ENCODE measurements at places on chromosomes 2 and 18. TPM values are rescaled to one million over a fixed set of nuclear protein-coding genes. Genes with fewer than 3 reads are reported as not detected.
A peak's percentile ranks its signal among the peaks of the same experiment; 100 is the strongest.

ALPI gene
- 27.1 TPM for total RNA-seq

ABCG5 gene
- not detected for total RNA-seq

DNA sequence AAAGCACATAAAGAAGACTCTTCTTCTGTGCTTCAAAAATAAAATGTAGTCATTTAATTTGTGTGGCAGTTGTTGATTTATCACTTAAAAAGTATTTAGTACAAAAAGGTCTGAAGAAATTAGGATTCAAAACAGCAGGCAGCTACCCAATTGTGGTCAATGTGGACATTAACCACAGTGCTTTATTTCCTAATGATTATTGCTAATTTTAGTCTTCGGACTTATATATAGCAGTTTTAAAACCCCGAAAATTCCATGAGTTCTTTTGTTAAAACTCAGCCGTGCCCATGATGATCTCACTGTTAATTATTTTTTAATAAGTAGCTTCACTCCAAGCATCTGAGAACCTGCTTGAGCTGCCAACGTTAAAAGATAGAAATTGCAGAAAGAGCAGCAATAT, 594.3 kb downstream of the STK39 start:
- H3K36me3 ChIP-seq: no peaks in the 10 kb centered on the region
- no peak overlapping the region for H3K4me3 ChIP-seq
- H3K4me1 ChIP-seq: no peaks in the 10 kb centered on the region
- H3K27ac ChIP-seq: no peak overlapping the region

GRCh38 chr2:567865-568638, 109.2 kb downstream of the TMEM18 start:
- DNase-seq: no peak
- H3K27ac ChIP-seq: no peak overlapping the region
- H3K4me1 ChIP-seq: no peaks in the 10 kb centered on the region
- no peak overlapping the region for H3K4me3 ChIP-seq
- no peaks in the 10 kb centered on the region for H3K27me3 ChIP-seq

GRCh38 chr18:23798249-23798648, 109.0 kb downstream of the LAMA3 start:
- no peaks in the 10 kb centered on the region for H3K36me3 ChIP-seq
- no peak overlapping the region for H3K4me3 ChIP-seq
- no peaks in the 10 kb centered on the region for H3K4me1 ChIP-seq
- DNase-seq: no peak

DNA sequence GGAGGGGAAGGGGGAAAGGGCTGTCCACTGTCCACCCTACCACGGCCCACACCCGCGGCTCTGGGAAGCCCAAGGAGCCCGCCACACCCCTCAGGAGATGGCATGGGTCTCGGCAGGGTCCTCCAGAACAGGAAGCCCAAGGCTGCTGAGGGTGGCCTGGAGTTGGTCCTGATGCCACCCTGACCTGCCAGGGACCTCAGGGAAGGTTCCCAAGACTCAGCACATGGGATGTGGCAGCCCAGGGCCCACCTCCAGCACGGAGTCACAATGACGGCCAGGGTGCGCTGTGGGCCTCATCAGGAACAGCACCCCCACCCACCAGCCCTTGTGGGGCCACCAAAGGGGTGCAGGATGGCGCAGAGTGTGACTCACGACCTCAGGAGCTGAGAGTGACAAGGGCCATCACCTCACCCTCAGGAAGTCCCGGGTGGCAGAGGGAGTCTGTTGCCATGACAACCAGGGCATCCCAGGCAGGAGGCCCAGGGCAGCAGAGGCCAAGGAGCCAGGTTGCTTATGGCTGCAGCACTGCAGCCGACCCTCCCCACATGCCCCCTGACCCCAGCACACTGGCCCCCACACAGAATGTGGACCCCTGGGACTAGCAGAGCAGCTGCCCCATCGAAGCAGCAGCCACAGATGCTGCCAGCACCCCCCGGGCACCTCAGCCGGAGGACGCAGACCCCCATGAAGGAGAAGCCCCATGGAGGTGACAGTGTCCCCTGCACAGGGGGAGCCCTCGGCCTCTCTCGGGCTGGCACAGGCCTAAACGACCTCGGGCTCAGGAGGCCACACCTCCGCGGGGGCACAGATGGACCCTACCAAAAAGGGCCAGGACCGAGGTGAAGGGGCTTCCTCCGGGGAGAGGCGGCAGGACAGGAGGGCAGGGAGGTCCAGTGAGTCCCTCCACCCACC, 34.3 kb downstream of the KIF1A start:
- H3K27me3 ChIP-seq: no peaks in the 10 kb centered on the region
- H3K36me3 ChIP-seq: no peaks in the 10 kb centered on the region
- no peak for DNase-seq
- H3K4me1 ChIP-seq: no peaks in the 10 kb centered on the region

GRCh38 chr2:85548608-85548900, 9.6 kb downstream of the MAT2A start:
- H3K4me3 ChIP-seq: no peak overlapping the region
- no peaks in the 10 kb centered on the region for H3K4me1 ChIP-seq
- no peak overlapping the region for H3K27ac ChIP-seq
- DNase-seq: no peak

GRCh38 chr2:232770207-232770606, 6.2 kb downstream of the KCNJ13 start:
- no peak overlapping the region for H3K4me3 ChIP-seq
- DNase-seq: no peak
- H3K27me3 ChIP-seq: no peaks in the 10 kb centered on the region

GRCh38 chr2:65729246-65729645, 296.8 kb upstream of the SPRED2 start:
- no peak overlapping the region for H3K4me3 ChIP-seq
- H3K27me3 ChIP-seq: no peaks in the 10 kb centered on the region
- no peaks in the 10 kb centered on the region for H3K4me1 ChIP-seq
- no peak for DNase-seq
- no peak overlapping the region for H3K27ac ChIP-seq

DNA sequence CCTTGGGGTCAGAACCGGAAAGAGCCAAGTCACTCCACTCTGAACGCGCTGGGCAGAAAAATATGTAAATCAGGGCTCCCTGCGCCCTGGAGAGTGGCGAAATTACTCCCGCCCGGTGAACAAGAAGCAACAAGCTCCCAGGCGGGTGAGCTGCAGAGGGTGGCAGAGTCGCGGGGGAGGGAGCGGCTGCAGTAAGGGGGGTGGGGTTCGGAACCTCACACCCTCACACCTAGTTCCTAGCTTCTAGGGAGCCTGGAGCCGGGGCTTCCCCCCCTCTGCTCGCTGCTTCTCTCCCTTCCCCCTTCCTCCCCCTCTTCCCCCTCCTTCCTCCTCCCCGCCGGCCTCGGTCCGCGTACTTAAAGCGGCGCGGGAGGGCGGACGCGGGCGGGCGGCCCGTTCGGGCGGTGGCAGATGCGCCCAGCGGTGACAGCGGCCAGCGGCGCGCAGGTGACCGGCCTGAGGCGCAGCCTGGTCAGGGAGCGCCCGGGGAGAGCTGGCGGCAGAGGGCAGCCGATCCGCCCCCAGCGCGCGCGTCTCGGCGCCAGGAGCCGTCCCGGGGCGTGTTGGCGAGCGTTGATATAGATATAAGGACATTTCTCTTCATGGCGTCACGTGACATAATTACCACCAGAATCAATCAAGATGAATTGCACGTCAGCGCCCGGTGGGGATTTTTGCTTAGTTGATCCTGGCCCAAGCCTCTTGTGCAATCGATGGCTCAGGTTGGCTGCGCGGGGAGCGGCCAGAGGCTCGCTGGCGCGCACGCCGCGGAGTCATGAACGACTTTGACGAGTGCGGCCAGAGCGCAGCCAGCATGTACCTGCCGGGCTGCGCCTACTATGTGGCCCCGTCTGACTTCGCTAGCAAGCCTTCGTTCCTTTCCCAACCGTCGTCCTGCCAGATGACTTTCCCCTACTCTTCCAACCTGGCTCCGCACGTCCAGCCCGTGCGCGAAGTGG, at the start of gene HOXD11:
Gene HOXD11, plus strand, starts transcription at position 700 of the 959 bp plus-strand sequence. Its CDS starts 76 bp downstream, at position 776.
- H3K4me3 ChIP-seq: peak within 1 kb of the TSS; percentile 27
- H3K4me1 ChIP-seq: peaks cover 3% of the 10 kb centered on the region
- DNase-seq: peak; percentile 41
- H3K27me3 ChIP-seq: peaks cover 90% of the 10 kb centered on the region

Data from colonic mucosa (tissue), 4 donors.